Ovary (tissue), 10 donors: ENCODE measurements at places on chromosomes 1 and 21. TPM values are rescaled to one million over a fixed set of nuclear protein-coding genes. Genes with fewer than 3 reads are reported as not detected.

GRCh38 chr1:230327892-230328284, 98.2 kb downstream of the PGBD5 start:
- no peak for DNase-seq
- no peaks in the 10 kb centered on the region for H3K36me3 ChIP-seq
- H3K4me3 ChIP-seq: no peak overlapping the region
- H3K4me1 ChIP-seq: no peaks in the 10 kb centered on the region
- no peak overlapping the region for H3K27ac ChIP-seq

DNA sequence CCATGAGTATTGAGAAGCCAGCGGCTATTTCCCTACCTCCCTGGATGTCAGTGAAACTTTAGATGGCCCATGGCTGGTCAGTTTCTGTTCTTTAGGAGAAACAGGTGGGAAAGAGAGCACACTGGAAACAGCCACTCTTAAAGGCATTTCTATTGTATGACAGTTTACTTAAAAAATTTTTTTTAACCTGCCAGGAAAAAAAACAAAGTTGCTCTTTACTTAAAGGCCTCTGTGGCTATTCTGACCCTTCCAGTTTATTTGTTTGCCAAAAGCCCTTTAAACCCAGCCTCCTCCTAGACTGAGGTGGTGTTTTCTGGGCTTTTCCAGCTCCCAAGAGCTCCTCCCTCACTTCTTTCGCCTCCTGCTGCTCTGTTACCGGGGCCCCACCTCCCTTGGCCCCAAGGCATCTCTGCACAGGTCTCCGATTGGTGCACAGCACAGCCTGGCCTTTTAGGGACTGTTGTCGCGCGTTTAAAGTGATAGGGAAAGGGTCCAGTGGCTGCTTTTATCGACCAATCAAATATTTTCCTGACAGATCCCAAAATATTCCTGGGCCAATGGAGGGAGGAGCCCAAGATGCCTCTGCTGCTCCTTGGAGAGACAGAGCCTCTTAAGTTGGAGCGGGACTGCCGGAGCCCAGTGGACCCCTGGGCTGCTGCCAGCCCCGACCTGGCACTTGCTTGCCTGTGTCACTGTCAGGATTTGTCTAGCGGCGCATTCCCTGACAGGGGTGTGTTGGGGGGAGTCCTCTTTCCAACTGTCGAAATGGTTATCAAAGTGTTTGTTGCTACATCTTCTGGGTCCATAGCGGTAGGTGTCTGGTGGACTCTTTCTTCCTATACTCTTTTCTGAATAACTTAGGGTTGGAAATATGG, at the start of gene SH3BGR:
Gene SH3BGR, plus strand, starts transcription at position 639 of the 875 bp plus-strand sequence. Its CDS starts 127 bp downstream, at position 766.
- no peaks in the 10 kb centered on the region for H3K27me3 ChIP-seq
- H3K27ac ChIP-seq: no peak within 1 kb of the TSS
- H3K4me3 ChIP-seq: no peak within 1 kb of the TSS
- DNase-seq: no peak

The ADAMTS4 gene
- total RNA-seq: 85.8 TPM

The CACNA1S gene
- total RNA-seq: not detected

DNA sequence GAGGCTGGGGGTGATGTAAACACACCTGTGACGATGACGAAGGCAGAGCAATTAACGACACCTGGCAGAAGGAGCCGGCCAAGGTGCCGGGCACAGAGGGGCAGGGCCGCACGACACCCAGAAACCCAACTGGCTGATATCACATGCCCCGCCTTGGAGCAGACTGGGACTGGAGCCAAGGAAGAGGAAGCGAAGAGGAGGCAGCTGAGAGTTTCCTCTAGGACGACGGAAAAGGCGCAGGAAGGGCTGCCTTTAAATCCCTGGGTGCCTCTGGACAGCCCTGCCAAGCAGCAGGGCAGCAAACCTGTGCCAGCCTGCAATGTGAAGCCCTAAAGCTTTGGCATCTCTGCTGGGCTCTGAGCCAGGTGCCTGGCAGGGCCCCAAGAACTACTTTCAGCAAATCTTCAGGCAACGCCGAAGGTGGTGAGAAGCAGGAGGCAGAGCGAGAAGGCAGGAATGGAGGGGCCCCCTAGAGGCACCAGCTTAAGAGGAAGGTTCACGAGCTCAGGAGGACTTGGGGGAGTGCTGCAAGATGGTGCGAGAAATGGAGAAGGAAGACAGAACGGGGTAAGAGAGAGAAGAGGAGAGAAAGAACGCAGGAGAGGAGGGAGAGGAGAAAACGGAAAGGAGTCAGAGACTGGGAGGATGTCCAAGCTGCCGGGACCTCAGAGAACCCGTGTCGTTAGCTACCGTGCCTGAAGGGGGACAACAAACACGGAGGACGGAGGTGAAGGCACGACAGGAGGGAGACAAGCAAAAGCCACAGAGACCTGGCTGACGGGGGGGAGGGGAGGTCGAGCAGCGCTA, 25.3 kb upstream of the PEF1 start:
- H3K36me3 ChIP-seq: no peaks in the 10 kb centered on the region
- peak overlapping the region; percentile 1 for H3K4me3 ChIP-seq
- peak overlapping the region; percentile 43 for H3K27ac ChIP-seq
- DNase-seq: peak; percentile 83
- H3K27me3 ChIP-seq: no peaks in the 10 kb centered on the region

The IARS2 gene
- total RNA-seq: 37.2 TPM

The VAV3 gene
- total RNA-seq: 2.1 TPM

The S100A8 gene
- total RNA-seq: 60.5 TPM

DNA sequence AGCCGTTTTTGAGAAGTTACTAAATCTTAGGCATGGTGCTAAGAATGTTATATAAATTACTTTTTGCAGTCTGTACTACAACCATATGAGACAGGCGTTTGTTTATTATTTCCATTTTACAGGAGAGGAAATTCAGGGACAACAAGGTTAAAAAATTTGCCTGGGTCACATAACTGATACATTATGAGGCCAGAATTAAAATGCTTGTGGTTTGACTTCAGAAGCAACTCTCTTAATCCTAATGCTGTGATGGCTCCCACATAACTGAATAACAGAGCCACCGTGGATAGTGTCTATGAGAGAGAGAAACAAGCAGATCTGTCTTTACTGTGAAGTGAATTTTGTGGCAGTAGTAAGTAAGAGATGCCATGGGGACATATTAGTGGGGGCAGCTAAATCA, 184.9 kb downstream of the NCAM2 start:
- no peak overlapping the region for H3K4me3 ChIP-seq
- no peak for DNase-seq
- no peak overlapping the region for H3K27ac ChIP-seq
- H3K27me3 ChIP-seq: no peaks in the 10 kb centered on the region

GRCh38 chr1:24364975-24365678, 46.0 kb downstream of the GRHL3 start:
- no peaks in the 10 kb centered on the region for H3K27me3 ChIP-seq
- H3K27ac ChIP-seq: no peak overlapping the region
- H3K36me3 ChIP-seq: no peaks in the 10 kb centered on the region
- no peak overlapping the region for H3K4me3 ChIP-seq
